ENCODE measurements at places on chromosomes 2 and 18.
A peak's percentile ranks its signal among the peaks of the same experiment; 100 is the strongest.

GRCh38 chr2:67169417-67170140 lies 227.6 kb upstream of the ETAA1 start:
- peak; percentile 67 for DNase-seq

DNA sequence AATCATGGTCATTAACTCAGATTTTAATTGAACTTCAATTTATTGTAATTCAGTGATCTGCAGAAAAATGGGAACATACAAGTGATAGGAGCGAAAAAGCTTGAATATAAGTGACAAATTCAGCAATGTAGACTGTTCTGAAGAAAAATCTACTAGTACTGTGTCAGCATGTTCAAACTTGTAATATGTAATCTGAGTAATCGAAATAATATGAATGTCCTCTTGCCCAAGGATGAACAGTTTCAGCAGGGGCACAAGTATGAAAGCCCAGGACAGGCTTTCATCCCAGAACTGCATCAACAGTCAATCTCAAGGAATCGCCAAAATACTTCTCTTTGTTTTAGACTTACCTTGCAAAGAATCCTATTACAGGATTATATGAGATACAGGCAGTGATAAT lies 1110.5 kb downstream of the LRP1B start:
- DNase-seq: peak; percentile 79

DNA sequence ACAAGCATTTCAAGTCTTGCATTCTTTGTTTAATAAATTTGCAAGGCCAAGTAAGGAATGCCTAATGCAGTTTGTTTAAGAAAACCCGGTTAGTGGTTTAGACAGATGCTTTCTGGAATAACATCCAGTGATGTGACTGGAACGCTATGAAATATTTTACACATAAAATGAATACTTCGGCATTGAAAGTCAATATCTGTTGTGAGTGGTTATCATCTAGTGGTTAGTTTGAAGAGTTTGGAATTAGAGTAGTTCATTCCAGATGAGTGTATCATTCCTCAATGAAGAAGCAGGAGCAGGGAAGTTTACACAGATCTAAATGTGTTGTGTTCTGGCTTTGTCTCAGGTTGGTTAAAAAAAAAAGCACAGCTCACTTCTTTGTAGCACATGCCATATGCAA lies 608.0 kb upstream of the PIK3C3 start:
- DNase-seq: no peak

DNA sequence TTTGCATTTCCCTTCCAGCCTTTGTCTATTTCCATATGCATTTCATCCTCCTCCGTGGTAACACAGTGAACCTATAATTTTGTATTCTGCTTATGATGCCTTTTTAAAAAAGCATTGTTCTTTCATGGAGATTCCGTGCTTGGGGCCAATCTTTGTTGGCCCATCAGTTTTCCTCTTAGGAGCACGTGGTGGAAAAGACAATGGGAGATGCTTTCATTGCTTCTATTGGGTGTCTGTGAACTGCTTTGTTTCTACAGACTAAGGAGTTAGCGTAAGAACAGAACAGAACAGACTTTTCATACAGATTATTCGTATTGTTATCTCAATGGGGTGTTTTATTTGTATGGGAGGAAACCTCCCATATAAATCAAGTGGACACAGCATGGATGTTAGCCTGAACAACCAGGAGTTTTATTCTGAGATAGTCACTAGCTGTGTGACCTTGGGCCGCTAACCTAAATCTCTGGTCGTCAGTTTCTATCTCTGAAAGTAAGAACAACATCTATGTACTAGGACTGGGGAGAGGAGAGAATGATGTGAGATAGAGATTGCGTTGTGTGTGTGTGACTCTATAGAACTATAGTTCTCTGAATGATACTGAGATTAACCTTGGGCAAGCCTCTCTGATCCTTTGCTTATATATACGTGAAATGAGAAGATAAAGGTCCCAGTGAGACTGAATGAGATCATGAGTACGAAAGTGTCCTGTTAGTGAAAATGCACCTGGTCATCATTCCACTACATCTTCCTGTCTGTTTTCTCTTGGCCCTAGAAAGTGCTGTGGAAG lies 22.9 kb upstream of the YWHAQ start:
- DNase-seq: no peak

DNA sequence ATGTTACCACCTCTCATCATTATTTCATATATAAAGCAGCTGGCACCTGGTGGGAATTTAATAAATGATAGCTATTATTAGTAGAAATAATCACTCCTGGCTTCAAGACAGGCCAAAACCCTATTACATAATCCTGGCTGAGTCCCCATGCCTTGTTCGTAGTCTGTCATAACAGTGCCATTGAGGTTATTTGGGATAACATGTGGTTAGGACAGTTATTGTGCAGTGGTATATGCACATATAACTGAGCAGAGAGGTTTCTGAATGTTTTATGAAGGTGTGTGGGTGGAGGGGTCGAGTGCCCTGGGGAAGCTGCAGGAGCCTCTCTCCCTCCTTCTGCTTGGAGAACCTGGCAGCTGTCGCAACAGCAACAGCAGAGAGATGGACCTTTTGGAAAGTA lies 162.4 kb upstream of the NABP1 start:
- DNase-seq: no peak

DNA sequence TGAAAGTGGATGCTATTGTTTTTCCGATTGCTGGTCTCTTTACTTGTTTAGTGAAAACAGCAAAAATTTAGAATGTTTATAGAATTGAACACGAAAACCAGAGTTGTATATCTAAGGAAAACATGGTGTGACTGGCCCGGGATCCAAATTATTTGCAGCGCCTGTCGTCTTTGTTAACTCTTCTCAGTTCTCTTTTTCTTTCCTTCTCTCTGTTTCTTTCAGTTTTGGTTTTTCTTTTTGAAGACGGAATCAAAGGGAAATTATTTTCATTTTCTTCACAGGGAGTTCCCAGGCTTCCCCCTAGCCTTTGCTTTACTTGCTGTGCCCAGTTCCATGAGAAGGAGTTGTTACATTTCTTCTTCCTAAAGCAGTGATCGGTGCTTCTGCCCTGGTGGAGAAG lies 76.0 kb downstream of the AGAP1 start:
- DNase-seq: no peak

GRCh38 chr2:141555876-141556470 lies 574.8 kb downstream of the LRP1B start:
- DNase-seq: no peak

GRCh38 chr18:26419746-26420145 lies 128.6 kb downstream of the KCTD1 start:
- DNase-seq: no peak

DNA sequence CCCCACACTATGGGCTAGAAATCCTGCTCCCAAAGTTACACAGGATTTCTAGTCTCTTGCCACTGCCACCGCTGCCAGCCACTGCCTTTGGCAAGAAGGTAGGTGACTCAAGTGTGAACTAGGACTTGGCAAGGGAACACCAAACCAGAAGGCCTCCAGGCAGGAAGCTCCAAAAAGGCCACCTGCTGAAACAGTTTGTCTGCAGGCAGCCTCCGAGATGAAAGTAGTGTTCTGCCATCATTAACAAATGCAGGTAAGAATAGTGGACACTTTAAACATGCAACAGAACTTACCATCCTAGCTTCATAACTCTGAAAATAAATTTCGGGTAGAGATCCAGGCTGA lies 3.9 kb downstream of the ANKRD44 start:
- peak; percentile 34 for DNase-seq
